ENCODE measurements at places on chromosomes 2 and 18.

- DNase-seq, result no peak
These were observed 118.2 kb upstream of the REV1 start for GRCh38 chr2:99607861-99608491.

GRCh38 chr18:6648581-6648980, 80.9 kb upstream of the ARHGAP28 start:
- no peak for DNase-seq

GRCh38 chr2:186429104-186429503, 57.0 kb upstream of the ZC3H15 start:
- no peak for DNase-seq

- DNase-seq, result no peak
These were observed 246.7 kb downstream of the DLGAP1 start for GRCh38 chr18:4208366-4208765.

DNA sequence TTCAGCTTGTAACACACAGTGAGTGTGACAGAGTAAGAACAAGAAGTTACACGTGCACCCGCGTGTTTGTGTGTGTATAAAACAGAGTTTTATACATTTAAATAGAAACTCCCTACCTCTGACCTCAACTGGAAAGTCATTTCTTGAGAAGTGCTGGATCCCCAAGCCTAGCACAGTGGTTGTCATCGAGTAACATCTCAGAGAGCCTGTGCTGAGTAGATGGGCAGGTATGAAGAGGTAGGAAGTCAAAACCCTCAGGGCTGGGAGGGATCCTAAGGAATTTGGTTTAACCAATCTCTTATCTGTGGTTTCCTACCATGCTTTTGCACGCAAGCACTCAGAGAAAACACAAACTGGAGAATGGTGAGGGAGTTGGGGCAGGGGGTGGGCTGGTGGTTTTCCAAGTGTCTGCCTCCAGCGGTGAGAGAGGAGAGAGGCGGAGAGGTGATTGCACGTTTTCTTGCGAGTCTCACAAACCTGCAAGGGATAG, 9.2 kb downstream of the ACOXL start:
- DNase-seq, result no peak

DNA sequence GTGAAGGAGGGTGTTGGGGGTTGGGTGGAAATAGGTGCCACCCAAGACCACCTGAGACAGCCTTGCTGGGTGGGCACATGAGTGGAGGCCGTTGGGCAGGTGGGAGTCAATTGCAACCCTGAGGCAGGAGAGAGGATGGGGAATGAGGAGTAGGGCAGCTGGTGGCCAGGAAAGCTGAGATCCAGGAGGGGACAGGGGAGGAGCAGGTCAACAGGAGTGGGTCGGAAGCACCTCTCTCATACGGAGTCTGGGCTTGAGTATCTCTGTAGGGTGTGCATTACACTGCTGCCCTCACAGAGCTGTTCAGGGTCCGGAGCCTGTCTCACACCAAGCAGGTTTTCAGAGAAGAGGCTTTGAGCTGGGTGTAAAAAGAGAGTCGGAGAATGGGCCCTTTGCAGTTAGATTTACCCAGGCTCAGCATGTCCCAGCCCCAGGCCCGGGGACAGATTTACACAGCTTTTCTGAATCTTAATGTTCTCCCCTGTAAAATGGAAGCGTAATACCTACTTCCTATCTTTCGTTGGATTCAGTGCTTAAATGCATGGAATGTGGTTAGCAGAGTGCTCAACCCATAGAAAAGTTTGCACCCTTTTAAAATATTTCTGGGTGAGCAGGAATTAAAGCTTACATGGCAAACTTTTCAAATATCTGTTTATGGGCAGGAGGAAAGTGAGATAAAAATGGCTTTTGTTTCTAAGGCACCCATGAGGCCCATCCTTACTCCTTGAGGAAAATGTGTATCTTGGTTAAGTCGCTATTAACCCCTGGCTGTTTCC, 144.0 kb upstream of the MYCN start:
- DNase-seq, result no peak

DNA sequence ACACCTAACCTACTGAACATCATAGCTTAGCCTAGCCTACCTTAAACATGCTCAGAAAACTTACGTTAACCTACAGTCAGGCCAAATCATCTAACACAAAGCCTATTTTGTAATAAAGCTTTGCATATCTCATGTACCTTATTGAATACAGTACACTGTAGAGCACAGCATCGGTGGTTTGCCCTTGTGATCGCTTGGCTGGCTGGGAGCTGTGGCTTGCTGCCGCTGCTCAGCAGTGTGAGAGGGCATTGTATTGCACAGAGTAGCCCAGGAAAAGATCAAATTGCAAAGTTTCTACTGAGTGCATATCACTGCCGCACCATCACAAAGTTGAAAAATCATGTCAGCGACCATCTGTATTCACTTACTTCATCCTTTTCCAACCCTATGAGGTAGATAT, 62.3 kb upstream of the NCK2 start:
- no peak for DNase-seq

- no peak for DNase-seq
These were observed 218.2 kb downstream of the CYP26B1 start for GRCh38 chr2:71929482-71929772.

GRCh38 chr2:64391940-64392339, 62.0 kb upstream of the LGALSL start:
- no peak for DNase-seq

DNA sequence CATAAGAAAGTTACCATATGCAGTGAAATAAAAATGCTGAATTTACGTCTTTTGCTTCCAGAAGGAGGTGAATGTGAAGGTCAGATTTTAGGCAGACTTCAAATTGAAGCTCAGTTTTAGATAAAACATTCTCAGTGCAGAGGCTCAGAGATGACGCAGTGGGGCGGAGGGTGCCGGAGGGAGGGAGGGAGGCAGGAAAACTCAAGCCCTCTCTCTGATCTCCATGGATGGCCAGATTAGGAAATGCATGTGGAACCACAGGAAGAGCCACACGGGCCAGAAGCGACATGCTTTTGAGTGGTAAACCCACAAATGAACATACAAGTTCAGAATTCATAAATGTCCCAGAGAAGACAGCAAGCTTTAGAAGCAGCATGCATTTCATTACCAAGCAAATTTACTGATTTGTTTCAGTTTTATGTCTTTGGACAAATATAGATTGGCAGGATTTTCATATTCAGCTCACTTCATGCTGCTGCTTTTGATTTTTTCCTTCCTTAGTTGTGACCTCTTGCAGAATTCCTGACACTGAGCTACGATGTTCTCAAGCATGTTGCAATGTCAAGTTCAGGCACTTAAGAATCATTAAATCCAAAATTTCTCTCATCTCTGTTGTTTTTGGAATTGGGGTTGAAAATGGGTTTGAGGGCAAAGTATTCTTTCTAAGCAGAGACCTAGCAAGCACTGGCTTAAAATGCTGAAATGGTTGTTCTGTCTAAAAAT, 29.7 kb upstream of the APCDD1 start:
- no peak for DNase-seq

GRCh38 chr18:55073834-55074233, 114.6 kb upstream of the CCDC68 start:
- DNase-seq, result no peak
